Amniotic stem cell (primary cell): ENCODE measurements at places on chromosomes 7 and 10.

GRCh38 chr7:126718419-126718818 is 534.3 kb downstream of the GRM8 start:
- no peak for DNase-seq

- DNase-seq: no peak
These were observed 77.5 kb downstream of the HGF start for GRCh38 chr7:81692146-81692905.

DNA sequence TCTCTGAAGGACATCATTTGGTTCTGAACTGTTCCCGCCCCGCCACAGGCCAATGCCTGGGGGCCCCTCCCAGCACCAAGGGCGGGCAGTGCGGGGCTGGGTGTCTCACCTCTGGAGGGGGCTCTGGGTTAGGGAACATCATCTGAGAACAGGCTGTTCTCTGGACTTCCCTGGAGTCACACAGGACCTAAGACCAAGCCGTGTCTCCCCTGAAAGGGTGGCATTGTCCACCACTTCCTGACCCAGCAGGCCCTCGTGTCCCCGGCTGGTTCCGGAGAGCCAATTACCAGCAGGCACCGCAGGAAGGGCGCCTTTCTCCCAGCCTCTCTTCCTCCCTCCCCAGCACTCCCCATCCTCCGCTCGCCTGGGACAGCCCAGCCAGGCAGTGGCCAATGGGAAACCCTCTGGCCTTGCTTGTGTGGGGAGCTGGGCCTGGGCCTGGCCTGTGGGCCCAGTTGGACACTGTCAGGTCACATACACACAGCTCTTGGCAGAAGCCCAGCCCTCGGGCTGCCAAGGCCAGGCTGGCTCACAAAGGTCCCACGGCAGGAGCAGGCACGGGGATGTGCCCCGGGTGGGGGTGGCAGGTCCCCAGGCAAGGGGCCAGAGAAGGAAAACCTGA is 119.5 kb downstream of the SPDYE5 start:
- DNase-seq: no peak

GRCh38 chr10:70362328-70362727 is 20.1 kb downstream of the LRRC20 start:
- DNase-seq: no peak

DNA sequence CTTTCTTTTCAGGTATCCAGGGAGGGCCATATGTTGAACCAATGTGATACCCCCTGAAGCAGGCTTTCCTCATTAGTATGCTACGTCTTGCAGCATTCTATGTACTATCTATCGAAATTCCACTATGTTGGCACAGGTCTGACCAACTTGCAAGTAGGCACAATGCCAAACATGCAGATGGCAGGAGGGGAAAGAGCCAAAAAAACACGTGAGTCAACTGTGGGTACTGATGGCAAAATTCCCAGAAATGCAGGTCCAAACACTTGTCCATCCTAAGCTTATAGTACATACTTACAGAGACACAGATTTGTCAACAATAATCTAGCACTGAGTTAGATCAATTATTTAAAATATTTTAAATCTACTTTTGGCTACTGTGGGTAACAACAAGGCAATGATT is 394.9 kb downstream of the DGKB start:
- DNase-seq: no peak

GRCh38 chr7:101911800-101912715 is 94.6 kb downstream of the CUX1 start:
- no peak for DNase-seq

DNA sequence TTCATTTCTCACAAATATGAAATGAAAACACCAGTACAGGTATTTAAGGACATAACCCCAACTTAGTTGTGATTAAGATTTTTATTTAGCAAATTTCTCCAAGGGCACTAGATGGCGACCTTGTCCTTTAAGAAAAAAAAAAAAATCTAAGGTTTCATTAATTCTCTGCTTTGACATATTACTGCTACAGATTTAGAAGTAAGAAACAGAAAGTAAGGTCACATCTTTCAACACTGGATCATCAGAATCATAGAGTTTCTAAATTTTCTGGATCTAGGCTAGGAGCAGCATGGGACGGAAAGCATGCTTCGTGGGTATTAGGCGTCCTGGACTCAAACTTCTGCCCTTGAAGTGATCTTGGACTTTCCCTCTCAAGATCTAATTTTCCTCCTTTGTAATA is 85.5 kb upstream of the PRKG1 start:
- no peak for DNase-seq

DNA sequence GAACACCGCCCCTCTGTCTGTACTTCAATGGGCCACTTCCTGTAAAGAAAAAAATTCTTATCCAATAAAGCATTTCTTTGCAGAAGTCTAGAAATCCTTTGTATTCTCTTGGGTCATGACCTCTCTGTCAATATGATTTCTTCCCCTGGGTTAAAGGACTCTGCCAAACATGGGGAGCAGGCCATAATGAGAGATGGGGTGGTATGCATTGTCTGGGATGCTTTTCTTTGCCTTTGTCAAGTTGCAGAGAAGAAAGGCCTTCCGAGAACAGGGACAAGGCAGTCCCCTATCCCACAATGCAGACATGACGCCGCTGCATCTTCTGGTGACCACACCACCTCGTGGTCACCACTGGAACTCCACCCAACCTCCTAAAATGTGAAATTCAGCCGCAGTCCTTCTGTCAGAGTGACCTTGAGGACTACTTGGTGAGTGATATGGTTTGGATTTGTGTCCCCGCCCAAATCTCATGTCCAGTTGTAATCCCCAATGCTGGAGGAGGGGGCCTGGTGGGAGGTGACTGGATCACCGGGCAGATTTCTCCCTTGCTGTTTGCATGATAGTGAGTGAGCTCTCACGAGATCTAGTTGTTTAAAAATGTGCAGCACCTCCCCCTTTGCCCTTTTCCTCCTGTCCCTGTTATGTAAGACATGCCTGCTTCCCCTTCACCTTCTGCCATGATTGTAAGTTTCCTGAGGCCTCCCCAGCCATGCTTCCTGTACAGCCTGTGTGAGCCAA is 15.2 kb upstream of the FRMPD2 start:
- DNase-seq: no peak

GRCh38 chr10:28981007-28981406 is 303.7 kb downstream of the BAMBI start:
- no peak for DNase-seq

GRCh38 chr10:11144626-11145494 is 127.2 kb downstream of the CELF2 start:
- no peak for DNase-seq

GRCh38 chr7:105822806-105823205 is 53.6 kb downstream of the ATXN7L1 start:
- no peak for DNase-seq

- peak; percentile 27 for DNase-seq
These were observed 618 bp downstream of the KIF5B start for GRCh38 chr10:32055478-32056135.

GRCh38 chr7:113608782-113609181 is 310.0 kb downstream of the PPP1R3A start:
- no peak for DNase-seq

DNA sequence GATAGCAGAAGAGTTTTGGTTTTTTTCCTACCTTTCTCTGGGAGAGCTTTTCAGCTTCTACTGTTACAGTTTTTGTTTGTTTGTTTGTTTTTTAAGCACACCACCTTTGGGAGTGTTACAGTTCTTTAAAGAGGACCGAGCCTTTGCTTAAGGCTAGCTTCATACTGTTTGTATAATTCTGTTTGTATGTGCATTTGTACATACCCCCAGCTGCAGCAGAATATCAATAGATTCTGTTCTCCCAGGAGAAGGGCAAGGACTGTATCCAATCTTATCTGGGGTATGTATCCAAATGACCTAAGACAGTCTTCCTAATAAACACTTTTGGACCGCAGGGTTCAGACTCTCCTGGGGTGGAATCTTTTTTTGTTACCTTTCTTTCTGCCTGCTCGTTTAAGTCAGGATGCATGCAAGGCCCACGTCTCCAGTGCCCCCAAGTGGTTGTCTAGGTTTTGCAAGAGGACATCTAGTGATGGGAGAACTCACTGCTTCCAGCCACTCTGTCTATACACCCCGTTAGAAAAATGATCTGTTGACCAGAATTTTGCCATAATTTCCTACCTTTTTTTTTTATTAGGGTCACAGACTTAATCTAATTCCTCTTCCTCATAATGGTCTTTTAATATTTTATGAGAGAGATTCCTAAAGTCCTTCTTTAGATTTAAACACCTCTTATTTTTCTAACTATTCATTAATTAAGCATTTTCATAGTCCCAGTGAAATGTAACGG is 23.9 kb downstream of the NRF1 start:
- DNase-seq: peak; percentile 58

- no peak for DNase-seq
These were observed 334.1 kb downstream of the HPSE2 start for GRCh38 chr10:98901441-98902110.

DNA sequence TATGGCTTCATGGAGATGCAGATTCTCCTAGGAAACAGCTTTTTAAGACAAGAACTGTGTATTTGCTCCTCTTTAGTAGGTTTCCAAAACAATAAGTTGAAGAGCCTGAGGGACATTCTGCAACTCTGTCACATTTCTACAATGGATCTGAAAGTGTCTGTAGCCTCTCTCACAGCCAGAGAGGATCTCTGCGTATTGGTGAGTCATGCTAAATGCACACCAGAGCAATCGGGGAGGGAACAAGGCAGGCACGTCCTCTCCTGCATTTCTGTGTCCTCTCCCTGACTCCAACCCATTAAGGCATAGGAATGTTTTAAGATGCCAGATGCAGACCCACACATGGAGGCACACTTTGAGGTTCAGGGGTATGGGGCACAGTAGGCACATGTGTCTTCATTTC is 1126.4 kb upstream of the GHITM start:
- DNase-seq: peak; percentile 38

- no peak for DNase-seq
These were observed 121.8 kb downstream of the WDR37 start for GRCh38 chr10:1177936-1178335.

DNA sequence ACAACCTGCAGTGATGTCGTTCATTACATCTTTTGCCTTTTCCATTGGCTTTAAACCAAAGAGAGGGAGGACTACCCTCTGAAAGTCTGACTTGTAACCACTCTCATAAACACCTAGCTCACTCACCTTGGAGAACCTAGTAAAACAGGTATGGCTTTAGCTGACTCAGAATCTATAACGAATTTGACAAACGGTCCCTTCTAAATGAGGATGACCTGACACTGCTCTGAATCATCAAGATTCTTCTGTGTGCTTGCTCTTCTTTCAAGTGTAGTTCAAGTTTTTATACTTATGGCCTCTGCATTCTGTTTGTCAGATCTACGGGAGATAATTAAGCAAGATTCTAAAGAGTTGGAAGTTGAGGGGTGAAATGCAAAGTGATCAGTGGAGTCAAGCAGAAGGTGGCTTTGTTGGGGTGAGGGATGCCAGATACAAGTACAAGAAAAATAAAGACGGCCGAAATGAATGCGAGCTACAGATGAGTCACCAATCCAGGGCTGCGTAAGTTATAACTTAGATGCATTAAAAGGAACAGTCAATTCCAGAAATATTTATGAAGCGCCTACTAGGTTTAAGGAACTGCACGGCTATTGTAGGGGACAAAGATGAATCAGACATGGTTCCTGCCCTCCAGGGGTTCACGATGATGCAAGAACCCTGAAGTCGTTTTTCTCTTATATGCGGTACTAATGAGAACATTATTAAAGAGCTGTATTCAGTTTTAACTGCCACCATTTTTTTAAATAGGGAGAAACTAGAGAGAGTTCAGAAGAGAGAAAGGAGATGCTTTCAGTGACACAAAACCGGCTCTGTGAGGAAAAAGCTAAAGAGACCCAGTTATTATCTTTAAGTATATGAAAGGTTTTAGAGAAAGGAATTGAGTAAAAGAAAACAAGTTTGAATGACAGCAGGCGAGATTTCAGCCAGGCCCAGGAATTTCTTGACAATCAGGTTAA is 6.5 kb downstream of the HIPK2 start:
- DNase-seq: peak; percentile 54

DNA sequence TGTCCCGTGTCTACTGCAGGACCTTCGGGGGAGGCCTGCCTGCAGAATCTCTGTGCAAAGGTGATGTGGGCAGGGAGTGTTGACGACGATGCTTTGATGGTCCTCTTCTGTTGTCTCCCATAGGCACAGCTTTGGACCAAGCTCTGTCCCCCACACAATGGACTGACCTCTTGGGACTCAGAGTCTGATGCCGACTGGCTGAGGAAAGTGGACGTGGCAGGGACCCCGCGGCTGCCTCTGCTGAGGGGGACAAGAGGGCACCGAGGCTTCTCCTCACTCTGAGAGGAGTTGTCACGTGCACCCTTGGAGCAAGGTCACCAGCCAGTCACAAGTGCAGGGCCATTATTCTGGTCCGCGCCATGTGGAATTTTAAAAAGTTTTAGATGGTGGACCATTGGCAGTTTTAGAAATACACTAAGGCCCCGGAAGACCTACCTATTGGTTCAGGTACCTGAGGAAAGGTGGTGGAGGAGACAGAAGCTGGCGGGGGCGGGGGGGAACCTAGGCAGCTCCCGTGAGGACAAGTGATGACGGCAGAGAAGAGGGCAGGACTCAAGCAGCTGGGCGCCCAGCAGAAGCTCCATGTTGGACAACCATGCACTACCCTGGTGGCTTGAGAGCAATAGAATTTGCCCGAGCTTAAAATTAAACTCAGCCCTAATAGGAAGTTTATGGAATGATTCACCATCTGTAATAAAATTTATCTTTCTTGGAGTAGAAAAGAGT is 331.4 kb downstream of the PTPRN2 start:
- DNase-seq: no peak

- no peak for DNase-seq
These were observed 6.3 kb downstream of the CXCL12 start for GRCh38 chr10:44378626-44379025.

- no peak for DNase-seq
These were observed 127.9 kb upstream of the STK17A start for GRCh38 chr7:43454936-43455518.

GRCh38 chr10:94076325-94076841 is 82.7 kb downstream of the PLCE1 start:
- DNase-seq: peak; percentile 48

GRCh38 chr10:89097226-89097625 is 106.6 kb downstream of the FAS start:
- DNase-seq: no peak

DNA sequence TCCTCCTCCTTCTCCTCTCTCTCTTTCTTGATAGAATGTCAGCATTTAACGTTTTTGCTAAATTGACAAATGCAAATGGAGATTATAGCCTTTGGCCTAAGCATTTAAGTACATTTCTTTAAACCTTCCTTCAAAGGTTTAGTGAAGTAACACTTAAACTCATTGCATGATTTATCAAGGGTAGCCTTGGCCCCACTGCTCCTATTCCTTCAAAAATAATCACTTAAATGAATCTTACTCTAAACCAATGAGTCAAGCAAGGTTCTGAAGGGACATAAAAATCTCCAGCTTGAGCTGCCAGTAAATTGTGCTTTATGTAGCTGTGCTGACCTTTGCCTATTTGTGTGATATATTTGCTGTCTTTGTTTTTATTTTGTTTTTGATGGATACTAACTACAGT is 358.5 kb upstream of the AKR1E2 start:
- no peak for DNase-seq
